ENCODE measurements at places on chromosomes 6 and 20.
A peak's percentile ranks its signal among the peaks of the same experiment; 100 is the strongest.

GRCh38 chr6:142482974-142483373 is 181.2 kb downstream of the ADGRG6 start:
- no peak for DNase-seq

DNA sequence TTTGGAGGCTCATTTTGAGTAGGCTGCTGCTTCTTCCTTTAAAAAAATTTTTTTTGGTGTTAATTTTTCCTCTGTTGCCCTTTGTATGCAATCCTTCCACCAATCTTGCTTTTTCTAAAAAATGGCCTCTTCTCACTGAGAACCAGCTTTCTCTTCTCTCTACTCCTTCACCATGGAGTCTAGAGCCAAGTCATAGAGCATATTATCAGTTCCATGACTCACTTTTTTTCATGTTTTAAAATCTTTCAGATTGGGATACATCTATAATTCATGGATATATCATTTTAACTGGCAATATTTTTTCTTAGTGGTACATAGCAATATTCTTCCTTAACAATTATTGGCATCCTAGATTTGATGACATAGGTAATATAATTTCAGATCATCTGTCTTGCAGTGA is 62.7 kb downstream of the SLX4IP start:
- DNase-seq = peak; percentile 62

DNA sequence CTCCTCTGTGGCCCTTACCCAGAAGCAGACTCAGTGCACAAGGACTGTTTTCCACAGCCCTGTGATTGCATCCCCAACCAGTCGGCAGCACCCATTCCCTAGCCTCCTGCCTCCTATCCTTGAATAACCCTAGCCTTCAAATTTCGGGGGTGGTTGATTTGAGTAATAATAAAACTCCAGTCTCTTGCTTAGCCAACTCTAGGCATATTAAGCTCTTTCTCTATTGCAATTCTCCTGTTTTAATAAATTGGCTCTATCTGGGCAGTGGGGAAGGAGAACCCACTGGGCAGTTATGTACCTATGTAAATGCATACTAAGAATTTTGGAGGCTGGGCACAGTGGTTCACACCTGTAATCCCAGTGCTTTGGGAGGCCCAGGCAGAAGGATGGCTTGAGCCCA is 70.6 kb upstream of the ZMYND8 start:
- DNase-seq = no peak

GRCh38 chr20:53122853-53123252 is 150.7 kb downstream of the TSHZ2 start:
- no peak for DNase-seq

GRCh38 chr20:60086821-60087562 is 128.8 kb downstream of the CDH26 start:
- DNase-seq = no peak
